GM23248 (cell line): ENCODE measurements at places on chromosomes 11 and 22.

- no peak for DNase-seq
Observed at GRCh38 chr11:3902441-3902840, 47.0 kb downstream of the STIM1 start.

DNA sequence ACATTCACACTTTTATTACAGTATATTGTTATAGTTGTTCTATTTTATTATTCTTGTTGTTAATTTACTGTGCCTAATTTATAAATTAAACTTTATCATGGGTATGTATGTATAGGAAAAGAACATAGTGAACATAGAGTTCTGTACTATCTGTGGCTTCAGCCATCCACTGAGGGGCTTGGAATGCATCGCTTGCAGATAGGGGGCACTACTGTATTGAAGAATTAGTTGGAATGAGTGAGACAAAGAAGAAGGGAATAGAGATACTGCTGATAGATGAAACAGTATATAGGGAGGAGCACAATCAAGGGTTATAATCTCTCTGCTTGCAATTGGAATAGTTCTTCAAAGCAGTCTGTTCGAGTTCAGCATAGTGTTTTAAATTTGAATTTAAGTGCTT, 432.2 kb downstream of the RAB38 start:
- no peak for DNase-seq

DNA sequence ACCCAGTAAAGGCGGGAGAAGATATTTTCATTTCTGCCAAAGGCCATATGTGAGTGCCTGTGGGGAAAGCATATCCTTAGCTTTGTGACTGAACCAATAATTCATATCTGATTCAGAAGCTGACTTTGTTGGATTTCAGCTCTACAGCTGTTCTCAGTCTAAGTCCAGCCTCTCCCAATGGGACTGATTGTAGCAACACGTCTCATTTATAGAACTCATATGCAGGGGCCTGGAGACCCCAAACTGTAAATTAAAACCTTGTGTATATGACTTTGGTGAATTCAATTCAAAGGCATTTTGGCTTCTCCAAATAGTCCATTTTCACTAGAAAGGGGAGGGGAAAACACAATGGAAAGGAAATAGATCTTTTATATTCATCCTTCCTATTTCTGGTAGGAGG, 250.4 kb upstream of the SORL1-AS1 start:
- DNase-seq: no peak

GRCh38 chr11:123425367-123425766, 4.7 kb upstream of the GRAMD1B start:
- DNase-seq: no peak

DNA sequence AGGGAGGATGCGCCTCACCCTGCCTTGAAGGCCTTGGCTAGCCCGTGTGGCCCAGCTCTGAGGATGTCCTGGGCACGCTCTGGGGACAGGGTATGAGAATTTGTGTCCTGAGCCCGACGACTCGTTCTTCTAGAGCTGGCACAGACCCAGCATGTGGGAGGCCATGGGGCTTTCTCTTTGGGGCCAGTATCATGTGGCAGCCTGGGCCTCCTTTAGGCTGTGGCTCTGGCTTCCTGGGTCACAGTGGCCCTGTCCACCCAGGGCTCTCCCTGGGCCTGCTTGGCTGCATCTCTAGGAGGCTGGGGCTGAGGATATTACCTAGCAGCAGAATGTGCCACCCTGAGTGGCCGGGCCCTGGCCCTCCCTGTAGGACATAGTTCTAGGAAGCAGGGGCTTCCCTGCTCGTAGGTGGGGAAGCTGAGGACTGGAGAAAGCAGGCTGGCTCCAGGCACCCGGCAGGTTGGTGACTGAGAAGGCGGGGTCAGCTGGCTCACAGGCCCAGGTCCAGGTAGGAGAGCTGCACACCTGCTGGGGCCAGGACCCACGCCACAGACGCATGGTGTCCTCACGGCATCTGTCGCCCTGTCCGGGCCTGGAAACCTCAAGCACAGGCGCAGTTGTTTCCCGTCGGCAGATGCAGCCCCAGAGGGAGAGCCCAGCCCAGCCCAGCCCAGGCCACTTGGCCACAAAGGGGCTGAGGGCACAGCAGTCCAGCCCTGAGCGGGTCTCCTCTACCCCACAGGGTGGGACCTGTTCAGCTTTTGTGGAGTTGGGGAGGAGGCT, 6.8 kb downstream of the CCDC188 start:
- DNase-seq: no peak

GRCh38 chr11:23973244-23973643, 523.6 kb upstream of the LUZP2 start:
- DNase-seq: no peak
